Osteoblast (primary cell): ENCODE measurements at places on chromosomes 13 and 19. TPM values are rescaled to one million over a fixed set of nuclear protein-coding genes. Genes with fewer than 3 reads are reported as not detected.

GRCh38 chr13:40402931-40403431, 263.5 kb downstream of the FOXO1 start:
- peaks cover 34% of the 10 kb centered on the region for H3K4me1 ChIP-seq
- H3K27ac ChIP-seq = peak overlapping the region; percentile 75
- no peaks in the 10 kb centered on the region for H3K27me3 ChIP-seq
- no peaks in the 10 kb centered on the region for H3K36me3 ChIP-seq

GRCh38 chr13:80237646-80238045, 103.3 kb downstream of the SPRY2 start:
- H3K4me1 ChIP-seq = no peaks in the 10 kb centered on the region
- peak; percentile 63 for DNase-seq

DAPK3 gene
- total RNA-seq = 122 and 131 TPM in 2 replicates

GRCh38 chr19:5914946-5915781, 1.1 kb downstream of the CAPS start:
- H3K4me3 ChIP-seq = no peak overlapping the region
- peaks cover 11% of the 10 kb centered on the region for H3K4me1 ChIP-seq
- H3K27me3 ChIP-seq = no peaks in the 10 kb centered on the region
- H3K36me3 ChIP-seq = peaks cover 20% of the 10 kb centered on the region
- H3K27ac ChIP-seq = no peak overlapping the region

TMEM161A gene
- total RNA-seq = 13.8 and 15.9 TPM in 2 replicates

DNA sequence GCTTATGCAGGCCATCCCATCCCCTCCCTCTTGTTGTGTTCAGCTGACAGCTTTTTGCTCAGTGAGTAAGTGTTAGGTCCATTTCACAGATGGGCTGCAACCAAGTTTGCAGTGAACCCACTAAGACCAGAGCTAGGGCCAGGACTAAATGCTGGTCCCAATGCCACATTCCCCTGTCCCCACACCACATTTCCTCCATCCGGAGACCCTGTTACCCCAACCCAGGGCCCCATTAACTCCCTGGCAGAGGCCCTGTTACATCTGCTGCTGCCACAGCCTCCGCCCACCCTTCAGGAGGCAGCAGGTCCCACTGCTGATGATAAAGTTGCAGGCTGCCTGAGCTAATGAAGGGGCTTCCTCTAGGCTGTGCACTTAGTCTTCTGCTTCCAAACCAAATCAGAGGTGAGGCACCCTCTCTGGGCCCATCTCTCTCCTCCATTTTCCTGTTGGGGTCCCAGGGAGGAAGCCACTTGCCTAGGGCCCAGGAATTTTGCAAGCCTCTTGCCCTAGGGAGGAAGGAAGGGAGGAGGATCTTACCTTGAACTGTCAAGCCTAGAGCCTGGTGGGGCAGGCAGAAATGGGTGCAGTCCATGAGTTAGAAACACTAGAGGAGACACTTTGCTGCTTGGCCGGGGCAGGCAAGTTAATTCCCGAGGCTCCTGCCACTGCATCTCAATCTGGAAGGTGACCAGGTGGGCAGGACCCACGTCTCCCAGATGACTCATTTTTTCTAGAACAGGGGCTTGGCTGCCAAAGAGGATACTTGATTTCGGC, 3.4 kb upstream of the USF2 start:
- peaks cover 6% of the 10 kb centered on the region for H3K4me1 ChIP-seq
- H3K27me3 ChIP-seq = peaks cover 8% of the 10 kb centered on the region
- DNase-seq = peak; percentile 83
- peaks cover 3% of the 10 kb centered on the region for H3K36me3 ChIP-seq
- no peak overlapping the region for H3K27ac ChIP-seq

C5AR2 gene
- 2.5 and 3.5 TPM in 2 replicates for total RNA-seq

- no peak for DNase-seq
- peaks cover 3% of the 10 kb centered on the region for H3K4me1 ChIP-seq
- no peak overlapping the region for H3K4me3 ChIP-seq
- no peaks in the 10 kb centered on the region for H3K36me3 ChIP-seq
- H3K27me3 ChIP-seq = no peaks in the 10 kb centered on the region
- no peak overlapping the region for H3K27ac ChIP-seq
These were observed 38.0 kb upstream of the ADGRE5 start for GRCh38 chr19:14343286-14343685.

ZNF560 gene
- 0.29 and 0.36 TPM in 2 replicates for total RNA-seq

DNA sequence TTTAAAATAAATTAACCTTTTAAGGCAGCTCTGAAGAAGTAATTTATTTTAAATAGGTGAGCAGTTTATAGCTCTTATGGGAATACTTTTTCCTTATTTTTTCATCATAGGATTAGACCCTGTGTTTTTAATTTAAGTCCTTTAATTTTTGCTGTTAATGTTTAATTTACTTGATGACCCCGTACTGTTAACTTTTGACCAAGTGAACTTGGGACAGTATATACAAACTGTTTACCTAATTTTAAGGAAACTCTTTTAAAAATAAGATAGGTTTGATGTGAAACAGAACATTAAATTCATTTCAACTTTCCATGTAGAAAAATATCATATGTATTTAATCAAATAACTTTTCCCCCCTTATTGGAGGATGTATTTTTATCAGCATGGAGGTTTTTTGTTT, 74.4 kb downstream of the KCNRG start:
- no peaks in the 10 kb centered on the region for H3K4me1 ChIP-seq
- no peak for DNase-seq
- H3K27me3 ChIP-seq = no peaks in the 10 kb centered on the region
- no peak overlapping the region for H3K27ac ChIP-seq
- peaks cover 5% of the 10 kb centered on the region for H3K36me3 ChIP-seq

DNA sequence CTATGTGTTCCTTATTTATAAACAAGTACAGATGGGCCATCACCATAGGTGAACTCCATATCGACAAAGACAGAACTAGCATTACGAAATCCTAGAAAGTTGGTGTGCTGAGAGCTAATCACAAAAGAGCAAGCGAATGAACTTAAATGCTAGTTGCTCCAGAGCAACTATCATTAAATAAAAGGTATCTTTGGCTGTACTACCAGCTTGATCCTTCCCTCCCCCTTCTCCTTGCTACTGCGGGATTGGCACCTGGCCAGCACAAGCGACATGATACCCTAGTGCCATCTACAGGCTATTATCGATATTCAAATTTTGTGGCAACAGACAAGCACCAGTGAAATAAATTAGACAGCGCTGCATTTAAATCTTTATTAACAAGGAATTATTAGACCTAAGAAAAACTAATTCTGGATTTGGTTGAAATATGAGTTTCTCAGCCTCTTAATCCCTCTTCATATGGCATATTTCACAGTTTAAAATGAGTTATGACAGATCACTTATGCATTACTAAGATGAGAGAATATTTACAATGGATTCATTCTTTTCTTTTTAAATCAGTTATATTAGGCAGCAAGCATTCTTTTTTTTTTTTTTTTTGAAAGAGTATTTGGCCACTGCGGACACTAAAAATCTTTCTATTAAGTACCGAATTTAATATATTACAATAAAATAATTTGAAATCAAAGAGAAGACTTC, 5.8 kb downstream of the PCDH9 start:
- H3K27ac ChIP-seq = peak overlapping the region; percentile 0
- peaks cover 20% of the 10 kb centered on the region for H3K4me1 ChIP-seq
- no peak for DNase-seq
- no peaks in the 10 kb centered on the region for H3K27me3 ChIP-seq
- no peaks in the 10 kb centered on the region for H3K36me3 ChIP-seq

CSNK1G2 gene
- total RNA-seq = 68.8 and 70.1 TPM in 2 replicates

DNA sequence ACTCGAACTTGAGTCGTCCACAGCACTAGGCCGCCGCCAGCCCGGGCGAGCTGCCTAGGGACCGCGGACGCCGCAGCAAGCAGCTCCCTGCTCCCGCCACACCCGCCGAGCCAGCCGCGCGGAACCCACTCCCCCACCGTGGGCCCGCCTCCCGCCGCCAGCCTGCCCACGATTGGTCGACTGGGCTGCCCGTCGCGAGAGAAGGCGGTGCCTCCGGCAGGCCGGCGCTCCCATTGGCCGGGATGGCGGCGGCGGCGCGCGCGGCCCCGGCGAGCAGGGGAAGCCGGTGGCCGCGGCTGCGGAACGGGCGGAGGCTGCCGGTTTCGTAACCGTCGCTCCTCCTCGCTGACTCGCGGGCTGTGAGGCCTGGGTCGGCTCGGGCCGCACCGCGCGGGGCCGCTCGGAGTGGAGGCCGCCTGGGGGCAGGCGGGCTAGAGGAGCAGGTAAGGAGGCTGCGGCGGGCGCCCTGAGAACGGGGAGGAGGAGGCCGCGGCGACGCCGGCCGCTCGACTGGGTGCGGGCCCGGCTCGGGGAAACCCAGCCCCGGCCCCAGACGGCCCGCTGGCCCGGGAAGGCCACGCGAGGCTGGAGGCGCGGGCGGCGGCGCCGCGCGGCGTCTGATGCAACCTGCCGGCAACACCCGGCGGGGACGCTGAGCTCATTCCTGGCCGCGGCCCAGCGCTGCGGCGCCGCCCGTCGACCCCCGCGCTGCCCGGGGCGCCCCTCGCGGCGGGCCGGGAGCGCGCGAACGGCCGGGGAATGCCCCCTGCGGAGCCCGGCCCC, at the start of gene CEBPG:
TSS of gene CEBPG (plus strand) at position 257 of the 783 bp plus-strand sequence. CDS start 5,531 bp downstream, outside the sequence.
- H3K27me3 ChIP-seq = no peaks in the 10 kb centered on the region
- peak; percentile 100 for DNase-seq
- H3K36me3 ChIP-seq = no peaks in the 10 kb centered on the region

CILP2 gene
- total RNA-seq = 0.72 and 0.88 TPM in 2 replicates

DNA sequence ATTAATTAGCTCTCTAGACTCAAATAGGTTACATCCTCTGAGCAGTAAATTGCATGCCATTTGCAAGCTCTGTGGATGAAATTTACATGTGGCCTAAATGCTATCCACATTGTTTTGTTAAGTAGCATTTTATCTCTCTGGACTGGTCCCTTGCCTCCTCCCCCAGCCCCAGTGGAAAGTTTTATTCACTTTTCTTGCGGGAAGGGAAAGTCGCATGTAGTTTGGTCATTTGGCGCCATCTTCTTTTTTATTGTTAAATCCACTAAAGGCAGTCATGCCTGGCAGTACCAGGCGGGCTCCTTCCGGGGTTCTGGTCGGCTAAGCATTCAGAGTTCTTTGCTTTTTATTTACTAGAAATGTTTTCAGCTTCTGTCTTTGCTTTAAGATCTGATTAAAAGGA, 188.7 kb downstream of the TM9SF2 start:
- peaks cover 15% of the 10 kb centered on the region for H3K27me3 ChIP-seq
- no peak overlapping the region for H3K27ac ChIP-seq
- H3K4me1 ChIP-seq = no peaks in the 10 kb centered on the region
- no peaks in the 10 kb centered on the region for H3K36me3 ChIP-seq

DNA sequence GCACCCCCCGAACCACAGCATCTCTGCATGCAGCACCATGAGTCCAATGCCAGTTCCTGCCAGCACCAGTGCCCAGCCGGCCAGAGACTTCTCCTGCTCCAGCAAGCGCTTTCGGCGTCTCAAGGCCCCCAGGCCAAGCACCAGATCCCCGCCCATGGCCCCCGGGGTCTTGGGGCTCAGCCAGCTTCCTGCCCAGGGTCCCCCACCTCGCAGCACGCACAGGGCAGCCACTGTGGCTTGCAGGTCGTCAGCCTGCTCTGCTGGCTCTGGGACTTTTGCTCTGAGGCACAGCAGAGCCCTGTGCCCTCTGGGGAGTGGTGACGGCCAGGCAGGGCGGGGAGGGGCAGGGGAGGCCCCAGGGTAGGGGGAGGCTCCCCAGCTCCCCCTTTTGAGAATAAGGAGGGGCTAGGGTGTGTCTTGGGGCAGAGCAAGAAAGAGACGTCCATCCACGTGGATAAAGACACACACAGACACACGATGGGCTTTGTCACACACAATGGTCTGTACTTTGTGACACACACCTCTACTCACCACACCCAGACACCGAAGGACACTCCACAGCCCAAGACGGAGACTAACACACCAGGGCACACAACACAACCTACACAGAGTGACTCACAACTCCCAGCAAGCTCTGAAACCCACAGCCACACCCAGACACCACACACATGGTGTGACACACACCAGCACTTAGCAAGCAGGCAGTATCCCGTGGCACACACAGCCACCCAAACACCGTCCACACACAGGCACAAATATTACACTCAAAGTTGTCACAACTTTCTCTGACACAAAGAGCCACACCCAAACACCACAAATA, at the start of gene KCNN4:
TSS of gene KCNN4 (minus strand) at position 268 of the 820 bp plus-strand sequence. CDS start at position 156, 112 bp downstream.
- no peaks in the 10 kb centered on the region for H3K27me3 ChIP-seq
- H3K36me3 ChIP-seq = no peaks in the 10 kb centered on the region
- DNase-seq = peak; percentile 93
- peaks cover 43% of the 10 kb centered on the region for H3K4me1 ChIP-seq
- H3K27ac ChIP-seq = peak within 1 kb of the TSS; percentile 10
- peak within 1 kb of the TSS; percentile 71 for H3K4me3 ChIP-seq

DNA sequence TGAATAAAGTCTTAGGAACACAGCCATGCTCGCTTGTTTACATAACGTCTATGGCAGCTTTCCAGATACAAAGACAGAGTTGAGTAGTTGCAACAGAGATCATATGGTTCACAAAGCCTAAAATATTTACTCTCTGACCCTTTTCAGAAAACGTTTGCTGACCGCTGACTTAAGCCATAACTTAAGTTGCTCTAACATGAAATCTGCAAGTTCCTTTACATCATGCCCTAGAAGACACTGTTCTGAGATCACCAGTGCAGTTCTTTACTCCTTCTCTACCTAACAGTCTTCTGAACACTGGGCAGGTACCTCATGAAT, 166.4 kb downstream of the DCLK1 start:
- no peaks in the 10 kb centered on the region for H3K27me3 ChIP-seq
- no peak overlapping the region for H3K27ac ChIP-seq
- H3K4me1 ChIP-seq = peaks cover 23% of the 10 kb centered on the region

DNA sequence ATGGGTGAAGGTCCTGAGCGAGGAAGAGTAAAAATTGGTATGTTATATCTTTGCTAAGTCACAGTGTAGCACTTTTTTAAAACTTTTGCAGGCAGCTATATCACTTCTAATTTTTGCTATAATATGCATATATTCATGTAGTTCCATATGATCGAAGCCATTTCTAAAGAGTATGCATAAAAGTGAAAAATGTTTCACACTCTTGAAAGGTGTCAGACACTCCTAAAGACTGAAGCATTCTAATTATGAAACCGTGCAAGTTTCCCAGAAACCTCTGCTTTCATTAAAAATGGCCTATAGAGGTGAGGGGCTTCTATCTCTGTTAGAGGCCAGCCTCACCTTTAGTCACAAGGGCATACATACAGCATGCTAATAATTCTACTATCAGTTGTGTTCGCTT, 128.9 kb downstream of the CDK8 start:
- H3K27ac ChIP-seq = no peak overlapping the region
- no peaks in the 10 kb centered on the region for H3K4me1 ChIP-seq
- H3K4me3 ChIP-seq = no peak overlapping the region
- no peak for DNase-seq

ZNF615 gene
- total RNA-seq = 10.9 and 13.0 TPM in 2 replicates
